Left kidney (tissue), 8 donors: ENCODE measurements at places on chromosomes 3 and 15. TPM values are rescaled to one million over a fixed set of nuclear protein-coding genes. Genes with fewer than 3 reads are reported as not detected.

Gene TMEM40
- polyA plus RNA-seq, result 2.2 TPM

Gene ACVR2B
- 23.5 TPM for polyA plus RNA-seq

Gene LRRC31
- polyA plus RNA-seq, result 0.38 TPM

Gene TLR9
- polyA plus RNA-seq, result 0.18 TPM

Gene UBA7
- polyA plus RNA-seq, result 40.7 TPM

Gene P4HTM
- 42.0 TPM for polyA plus RNA-seq

DNA sequence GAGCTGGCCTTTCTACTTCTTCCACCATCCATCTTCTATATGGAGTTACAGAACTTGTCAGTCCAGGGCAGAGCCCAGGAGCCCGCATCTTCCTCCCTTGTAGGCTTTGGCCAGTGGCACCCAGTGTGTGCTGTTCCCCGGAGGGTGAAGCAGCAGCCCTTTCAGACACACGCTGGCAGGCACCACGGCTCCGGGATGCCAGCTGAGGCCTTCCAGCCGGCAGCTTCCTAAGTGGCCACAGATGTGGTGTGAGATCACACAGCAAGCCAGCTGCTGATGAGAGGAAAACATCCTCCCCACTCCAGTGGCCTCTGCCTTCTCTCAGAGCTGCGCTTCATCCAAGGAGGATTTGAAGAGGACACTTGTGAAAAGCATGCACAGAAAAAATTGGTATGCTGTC is 24.1 kb downstream of the CRABP1 start:
- DNase-seq, result no peak

DNA sequence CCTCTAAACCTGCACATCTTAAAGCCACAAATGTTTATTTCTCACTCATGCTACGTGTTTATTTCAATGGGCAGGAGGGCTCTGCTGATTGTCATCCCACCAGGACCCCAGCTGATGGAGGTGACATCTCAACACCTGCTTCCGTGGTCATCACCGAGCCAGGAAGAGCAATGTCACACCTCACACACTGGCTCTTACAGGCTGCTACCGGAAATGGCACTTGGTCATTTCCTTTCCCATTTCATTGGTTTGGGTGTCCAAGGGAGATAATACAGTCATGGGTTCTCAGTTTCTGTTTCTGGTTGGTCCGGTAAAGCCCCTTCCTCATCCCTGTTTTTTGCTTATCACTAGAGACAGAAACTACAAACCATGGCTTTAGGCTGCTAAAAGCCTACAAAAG is 41.9 kb downstream of the ABHD2 start:
- no peak for DNase-seq

GRCh38 chr3:152455989-152456388 is 187.3 kb downstream of the MBNL1 start:
- DNase-seq, result no peak

GRCh38 chr3:119933207-119933606 is 151.3 kb downstream of the NR1I2 start:
- DNase-seq, result no peak

GRCh38 chr3:32009101-32009500 is 27.6 kb downstream of the ZNF860 start:
- DNase-seq, result no peak

DNA sequence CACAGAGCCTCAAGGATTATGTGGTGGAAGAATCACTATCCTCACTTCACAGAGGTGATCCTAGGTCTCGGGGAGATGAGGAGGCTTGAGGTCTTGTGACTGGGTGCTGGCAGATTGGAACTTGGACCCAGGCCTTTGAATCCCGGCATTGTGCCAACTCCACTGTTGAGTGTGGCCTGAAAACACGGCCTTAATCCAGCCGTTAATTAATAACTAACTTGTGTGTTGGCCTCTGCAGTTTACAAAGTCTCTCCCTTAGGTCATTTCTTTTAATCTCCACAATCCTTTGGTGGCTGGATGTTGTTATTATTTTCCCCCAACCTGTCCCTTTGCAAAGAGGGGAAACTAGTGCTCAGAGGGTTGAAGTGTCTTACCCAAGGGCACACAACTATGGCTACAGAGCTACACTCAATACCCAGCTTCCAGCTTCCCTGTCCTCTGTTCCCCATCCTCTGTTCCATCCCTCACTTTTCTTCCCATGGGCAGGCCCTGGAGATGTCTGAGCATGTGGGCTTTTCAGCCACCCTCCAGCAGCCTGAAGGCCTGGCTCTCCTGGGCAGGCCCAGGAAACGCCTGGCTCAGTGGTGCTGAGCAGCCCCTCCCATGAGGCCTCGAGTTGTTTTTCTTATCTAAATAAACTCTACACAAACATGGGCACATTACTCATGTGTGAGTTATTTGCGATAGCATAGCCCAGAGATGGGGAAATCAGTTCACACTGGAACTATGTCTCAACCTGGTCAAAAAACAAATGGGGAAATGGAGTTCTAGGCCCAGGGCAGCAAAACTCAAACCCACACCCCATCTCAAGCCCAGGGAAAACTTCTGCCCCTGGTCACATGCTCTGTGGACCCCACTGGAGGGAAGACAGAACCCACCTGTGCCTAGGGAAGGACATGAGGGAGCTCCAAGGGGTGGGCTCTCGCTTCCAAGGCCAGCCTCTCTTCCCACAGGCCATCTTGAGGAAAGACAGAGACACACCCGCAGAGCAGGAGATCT is 16.8 kb upstream of the SMAD3 start:
- DNase-seq, result no peak

- no peak for DNase-seq
Measured at GRCh38 chr3:49699281-49699979, 10.1 kb downstream of the RNF123 start.
